ENCODE measurements at places on chromosomes 5 and 9.

GRCh38 chr9:116939614-116940013 is 252.5 kb downstream of the TRIM32 start:
- DNase-seq, result no peak

DNA sequence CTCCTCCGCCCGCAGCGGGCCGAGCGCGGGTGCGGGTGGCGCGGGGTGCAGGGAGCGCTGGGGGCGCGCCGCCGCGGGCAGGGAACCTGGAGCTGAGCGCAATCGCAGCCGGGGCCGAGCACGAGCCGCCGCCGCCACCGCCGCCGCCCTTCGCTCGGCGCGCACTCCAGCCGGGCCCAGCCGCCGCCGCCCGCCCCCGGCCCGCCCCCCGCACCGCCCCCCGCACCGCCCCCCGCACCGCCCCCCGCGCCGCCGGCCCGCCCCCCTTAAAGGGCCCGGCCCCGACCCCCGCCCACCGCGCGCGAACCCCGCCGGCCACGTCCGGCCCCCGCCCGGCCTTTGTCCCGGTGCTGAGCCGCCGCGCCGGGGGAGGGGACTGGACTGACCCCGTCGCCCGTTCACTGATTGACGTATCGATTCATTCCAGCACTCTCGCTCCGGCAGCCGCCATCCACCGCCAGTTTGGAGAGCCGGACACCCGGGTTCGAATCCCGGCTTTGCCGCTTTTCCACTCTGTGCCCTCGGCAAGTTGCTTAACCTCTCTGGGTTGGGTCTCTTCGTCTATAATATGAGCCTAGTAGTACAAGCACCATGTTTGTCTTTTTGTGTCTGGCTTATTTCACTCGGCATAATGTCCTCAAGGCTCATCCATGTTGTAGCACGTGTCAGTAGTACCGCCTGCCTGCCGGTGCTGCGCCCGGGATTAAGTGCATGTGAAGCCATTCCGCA is at the start of gene SH3PXD2B:
Gene SH3PXD2B, minus strand, starts transcription at position 168 of the 729 bp plus-strand sequence. CDS start 173 bp downstream, outside the sequence.
- peak; percentile 89 for DNase-seq

GRCh38 chr5:147892696-147893296 is 13.5 kb downstream of the C5orf46 start:
- DNase-seq, result peak; percentile 27

DNA sequence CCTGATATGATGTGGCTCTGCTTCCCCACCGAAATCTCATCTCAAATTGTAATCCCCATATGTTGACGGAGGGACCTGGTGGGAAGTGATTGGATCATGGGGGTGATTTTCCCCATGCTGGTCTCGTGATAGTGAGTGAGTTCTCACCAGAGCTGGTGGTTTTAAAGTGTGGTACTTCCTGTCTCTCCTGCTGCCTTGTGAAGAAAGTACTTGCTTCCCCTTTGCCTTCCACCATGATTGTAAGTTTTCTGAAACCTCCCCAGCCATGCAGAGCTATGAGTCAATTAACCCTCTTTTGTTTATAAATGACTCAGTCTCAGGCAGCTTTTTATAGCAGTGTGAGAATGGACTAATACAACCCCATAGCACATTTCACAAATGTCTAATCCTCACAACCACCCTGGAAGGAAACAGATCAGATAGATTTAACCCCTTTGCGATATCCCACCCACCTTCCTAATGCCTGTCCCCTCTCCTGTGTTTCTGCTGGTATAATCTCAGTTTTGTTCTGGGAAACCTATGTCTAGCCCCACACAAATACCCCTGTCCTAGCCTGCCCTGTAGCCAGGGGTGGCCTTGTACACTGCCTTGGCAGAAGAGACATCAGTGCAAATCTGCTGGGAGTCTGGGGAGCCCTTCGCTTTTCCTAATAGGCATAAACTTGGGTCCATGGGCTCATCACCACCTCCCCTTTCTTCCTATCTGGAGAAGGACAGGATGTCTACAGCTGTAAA is 157.0 kb upstream of the RAI14 start:
- DNase-seq, result peak; percentile 45

GRCh38 chr5:91423871-91424270 is 40.8 kb upstream of the ARRDC3 start:
- no peak for DNase-seq

- DNase-seq, result no peak
Measured at GRCh38 chr5:11110128-11110527, 349.1 kb upstream of the DAP start.

DNA sequence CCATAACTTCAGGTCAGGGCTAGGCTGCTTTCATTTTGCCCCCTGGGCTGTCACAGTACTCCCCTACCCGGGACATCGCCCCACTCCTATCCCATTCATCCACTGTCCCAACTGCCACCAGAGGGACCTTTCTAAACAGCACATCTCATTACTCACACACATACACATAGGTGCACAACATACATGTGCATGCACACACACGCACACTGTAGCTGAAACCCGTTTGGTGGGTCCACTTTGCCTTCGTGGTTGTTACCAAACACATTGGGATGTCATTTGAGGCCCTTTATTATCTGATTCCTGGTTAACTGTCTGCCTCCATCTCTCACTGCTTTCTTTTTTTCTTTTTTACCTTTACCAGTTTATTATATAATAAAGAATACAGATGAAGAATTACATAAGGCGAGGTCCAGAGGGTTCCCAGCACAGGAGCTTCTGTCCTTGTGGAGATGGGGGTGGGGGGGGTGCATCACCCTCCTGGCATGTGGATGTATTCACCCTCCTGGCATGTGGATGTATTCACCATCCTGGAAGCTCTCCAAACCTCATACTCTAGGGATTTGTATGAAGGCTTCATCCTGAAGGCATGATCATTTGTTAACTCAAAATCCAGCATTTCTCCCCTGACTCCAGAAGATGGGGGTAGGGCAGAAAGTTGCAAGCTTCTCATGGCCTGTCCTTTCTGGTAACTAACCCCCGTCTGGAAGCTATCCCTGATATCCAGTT is 186.0 kb downstream of the GOLPH3 start:
- peak; percentile 61 for DNase-seq

DNA sequence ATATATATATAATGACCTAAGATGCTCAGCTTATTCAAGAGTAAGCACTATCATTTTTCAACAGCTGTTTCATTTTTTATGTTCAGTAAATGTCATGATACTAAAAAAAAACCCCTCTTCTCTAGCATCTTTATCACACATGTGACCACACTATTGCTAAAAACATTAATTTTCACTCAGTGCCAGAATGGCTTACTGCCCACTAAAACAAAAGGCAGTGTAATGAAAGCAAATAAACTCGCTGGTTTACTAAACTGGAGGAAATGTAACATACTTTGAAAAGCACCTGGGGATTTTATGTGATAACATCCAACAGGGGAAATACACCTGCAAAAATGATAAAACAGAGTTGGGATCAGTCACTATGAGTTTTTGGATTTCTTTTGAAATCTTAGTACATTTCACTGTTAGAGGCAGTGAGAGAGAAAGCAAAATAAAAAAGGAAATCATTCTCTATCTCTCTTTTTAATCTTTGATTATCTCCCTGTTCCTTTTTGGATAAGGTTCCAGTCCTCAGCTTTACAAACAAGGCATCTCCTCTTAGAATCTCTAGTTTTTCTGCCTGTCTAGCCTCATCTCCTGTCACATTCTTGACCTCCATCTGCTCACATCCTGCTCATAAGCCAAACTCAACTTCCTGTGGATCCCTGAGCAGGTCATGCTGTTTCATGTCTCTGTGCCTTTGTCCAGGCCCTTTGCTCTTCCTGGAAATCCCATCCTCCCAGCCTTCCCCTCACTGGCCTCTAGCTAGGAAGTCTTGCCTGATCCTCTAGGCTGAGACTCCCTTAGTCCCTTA is 338.0 kb downstream of the MAN2A1 start:
- no peak for DNase-seq

DNA sequence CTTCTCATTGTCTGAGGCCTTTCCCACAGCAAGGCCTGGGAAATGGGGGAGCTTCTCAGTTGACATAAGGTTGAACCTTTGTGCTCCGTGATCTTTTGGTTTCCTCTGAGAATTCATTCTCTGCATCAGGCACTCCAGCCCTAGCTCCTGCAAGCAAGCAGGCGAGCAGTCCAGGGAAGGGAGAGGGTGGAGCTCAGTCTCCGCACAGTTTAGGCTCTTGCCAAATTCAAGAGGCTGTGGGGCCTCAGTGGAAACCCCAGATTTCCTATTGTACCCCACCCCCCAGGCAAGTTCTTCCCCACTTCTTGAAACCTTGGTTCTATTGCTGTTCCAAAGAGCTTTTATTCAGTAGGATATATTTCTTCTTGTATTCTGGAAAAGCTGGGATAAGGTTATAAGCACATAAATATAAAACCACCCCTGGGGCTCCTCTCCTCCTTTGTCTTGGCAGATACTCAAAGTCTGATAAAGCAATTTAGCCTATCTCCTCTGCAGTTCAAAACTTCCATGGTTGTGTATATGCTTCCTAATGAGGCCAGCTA is 147.2 kb downstream of the PDZD2 start:
- DNase-seq, result no peak

GRCh38 chr9:72863456-72864094 is 89.3 kb downstream of the ALDH1A1 start:
- no peak for DNase-seq

DNA sequence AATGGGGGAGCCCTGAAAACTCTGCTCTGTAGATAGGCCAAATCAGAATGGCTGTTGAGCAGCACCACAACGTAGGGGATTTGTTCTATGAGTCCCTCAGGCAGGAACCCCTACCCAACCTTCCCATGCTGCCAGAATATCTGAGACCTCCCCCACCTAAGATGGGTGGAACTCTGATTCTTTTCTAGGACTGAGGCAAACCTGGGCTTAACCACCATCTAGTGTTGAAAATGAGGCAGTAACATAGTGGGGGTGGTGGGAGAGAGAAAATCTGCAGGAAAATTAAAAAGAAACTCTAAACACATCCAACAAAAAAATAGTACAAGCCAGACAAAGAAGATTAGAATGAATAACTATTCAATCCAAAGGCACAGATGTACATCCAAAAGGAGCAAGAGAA is 228.4 kb downstream of the ATPSCKMT start:
- DNase-seq, result no peak

GRCh38 chr9:85554349-85554748 is 187.4 kb downstream of the AGTPBP1 start:
- no peak for DNase-seq
